ENCODE measurements at places on chromosomes 2 and 18. TPM values are rescaled to one million over a fixed set of nuclear protein-coding genes. Genes with fewer than 3 reads are reported as not detected.

GRCh38 chr2:101546376-101547058 lies 71.6 kb upstream of the RFX8 start:
- no peak for DNase-seq

- no peak for DNase-seq
Measured at GRCh38 chr2:30332791-30333453, 101.6 kb downstream of the LBH start.

GRCh38 chr2:195119231-195119630 lies 537.8 kb upstream of the SLC39A10 start:
- DNase-seq, result no peak

DNA sequence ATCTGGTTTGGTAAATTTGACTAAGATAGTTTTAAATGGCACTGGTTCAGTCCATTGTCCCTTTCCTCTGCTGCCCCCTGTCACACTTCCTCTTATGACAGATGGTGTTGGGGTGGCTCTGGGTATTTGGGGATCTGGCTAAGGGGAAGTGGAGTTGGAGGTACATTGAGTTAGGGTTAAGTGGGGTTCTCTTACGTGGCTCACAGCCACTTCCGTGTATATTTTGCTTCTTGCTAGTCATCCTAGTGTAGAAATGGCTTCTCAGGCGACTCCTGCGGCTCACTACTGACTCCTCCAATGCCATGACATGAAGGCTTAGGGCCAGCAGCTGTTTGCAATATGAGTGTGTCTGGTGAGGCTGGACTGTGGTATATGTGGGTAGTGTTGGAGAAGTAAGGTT lies 187.0 kb downstream of the HAUS1 start:
- DNase-seq, result no peak

DNA sequence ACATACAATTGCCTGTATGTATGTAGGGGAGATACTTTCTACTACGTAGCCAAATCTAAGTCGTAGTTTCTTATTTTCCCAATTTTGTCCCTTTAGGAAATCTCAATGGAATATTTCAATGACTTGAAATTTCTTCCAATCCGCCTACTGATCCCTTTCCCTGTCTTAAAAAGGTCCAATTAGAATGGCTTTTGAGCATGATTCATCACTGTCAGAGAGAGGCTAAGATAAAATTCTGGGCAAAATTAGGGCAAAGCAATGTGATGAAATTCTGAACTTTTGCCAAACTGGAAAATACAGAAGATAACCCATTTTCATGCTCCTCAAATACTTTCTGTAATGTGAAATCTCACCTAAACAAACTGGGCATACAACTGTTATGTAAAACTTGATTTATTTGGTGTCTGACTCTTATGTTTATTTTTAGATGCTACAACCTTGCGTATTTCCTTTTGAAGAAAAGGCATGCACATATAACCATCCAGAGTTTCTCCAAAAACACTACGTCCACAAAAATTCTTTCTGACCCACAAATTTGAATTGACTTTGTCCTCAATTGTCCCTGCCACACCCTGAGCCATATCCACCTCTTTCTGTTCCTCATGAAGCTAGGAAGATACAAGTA lies 147.1 kb downstream of the IKZF2 start:
- no peak for DNase-seq

- no peak for DNase-seq
Measured at GRCh38 chr2:232573042-232573441, 22.6 kb downstream of the EIF4E2 start.

- DNase-seq, result no peak
Measured at GRCh38 chr2:46540496-46541331, 61.3 kb downstream of the TMEM247 start.

- DNase-seq, result no peak
Measured at GRCh38 chr2:18077704-18078103, 199.2 kb downstream of the KCNS3 start.

Gene IL37
- total RNA-seq, result not detected

Gene HOXD10
- not detected for total RNA-seq

Gene MERTK
- 6.1 TPM for total RNA-seq

Gene TCF7L1
- total RNA-seq, result 110 TPM

Gene IL1RL1
- total RNA-seq, result not detected

Gene GPR35
- not detected for total RNA-seq
